ENCODE measurements at places on chromosomes 6 and 20.

- DNase-seq: no peak
Observed at GRCh38 chr6:282867-283416, 9.3 kb upstream of the DUSP22 start.

GRCh38 chr6:3857468-3858456, 8.6 kb downstream of the FAM50B start:
- no peak for DNase-seq

DNA sequence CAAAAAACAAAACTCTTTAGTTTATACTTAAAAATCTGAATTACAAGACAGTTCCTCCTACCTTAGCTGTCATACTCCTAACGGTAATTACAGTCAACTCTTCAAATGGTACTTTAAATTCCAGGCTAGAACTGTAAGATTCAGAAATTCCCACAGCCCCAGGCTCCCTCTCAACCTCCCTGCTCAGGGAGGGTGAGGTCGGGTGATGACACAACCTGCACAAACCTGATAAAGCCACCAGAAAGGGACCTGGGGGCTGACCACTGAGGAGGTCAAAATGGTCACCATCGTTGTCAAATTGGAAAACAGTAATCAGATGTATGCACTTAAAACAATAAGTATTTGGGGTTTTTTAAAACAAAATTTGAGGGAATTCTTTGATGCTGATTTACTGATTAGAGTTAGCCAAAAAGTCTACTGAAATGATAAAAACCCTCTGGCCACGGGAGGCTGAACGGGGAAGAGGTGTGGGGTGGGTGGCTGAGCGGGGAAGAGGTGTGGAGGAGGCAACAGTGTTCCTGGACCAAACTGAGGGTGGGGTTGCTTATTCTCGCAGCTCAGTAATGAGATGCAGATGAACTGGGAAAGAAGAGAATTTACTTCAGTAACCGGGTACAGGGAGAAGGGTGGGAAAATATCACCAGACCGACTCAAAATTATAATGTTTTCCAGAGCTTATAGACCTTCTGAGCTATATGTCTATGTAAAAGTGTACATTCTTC, 52.4 kb downstream of the SLC22A1 start:
- no peak for DNase-seq

GRCh38 chr6:150617496-150618460, 18.1 kb downstream of the PLEKHG1 start:
- no peak for DNase-seq

DNA sequence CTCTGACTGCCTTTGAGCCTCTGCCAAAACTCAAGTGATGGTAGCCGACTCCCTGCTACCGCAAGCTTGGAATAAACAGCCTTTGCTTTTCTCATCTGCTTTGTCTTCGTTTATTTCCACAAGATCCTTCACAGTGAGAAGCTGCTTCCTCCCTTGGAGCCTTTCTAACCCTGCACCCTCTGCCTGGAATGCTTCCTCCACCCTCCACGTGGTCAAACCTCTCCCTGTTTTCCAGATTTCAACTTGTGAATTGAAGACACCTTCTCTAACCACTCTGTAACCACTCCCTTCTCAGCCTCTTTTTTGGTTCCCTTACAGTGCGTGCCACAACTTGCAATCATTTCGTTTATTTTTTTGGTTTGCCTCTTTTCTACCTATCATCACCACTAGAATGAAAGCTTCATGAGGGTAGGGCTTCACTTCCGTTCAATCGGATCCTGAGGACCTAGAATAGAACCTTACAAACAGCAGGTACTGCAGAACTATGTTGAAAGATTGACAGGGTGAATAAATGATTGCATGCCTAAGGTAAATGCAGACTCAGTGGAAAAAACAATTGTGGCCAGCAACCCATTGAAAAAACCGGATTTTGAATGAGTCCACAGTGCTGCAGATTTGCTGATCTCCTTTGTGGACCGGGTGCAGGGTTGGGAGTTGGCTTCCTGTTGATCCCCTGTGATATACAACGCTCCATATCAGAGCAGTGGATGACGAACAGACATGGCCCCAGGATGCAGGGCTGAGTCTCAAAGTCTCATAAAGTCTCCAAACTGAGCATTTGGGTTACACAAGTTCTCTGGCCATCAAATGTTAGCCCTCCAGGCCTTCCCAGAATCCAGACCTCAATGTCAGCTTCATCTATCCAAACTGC, 51.0 kb upstream of the HIVEP1 start:
- DNase-seq: no peak

DNA sequence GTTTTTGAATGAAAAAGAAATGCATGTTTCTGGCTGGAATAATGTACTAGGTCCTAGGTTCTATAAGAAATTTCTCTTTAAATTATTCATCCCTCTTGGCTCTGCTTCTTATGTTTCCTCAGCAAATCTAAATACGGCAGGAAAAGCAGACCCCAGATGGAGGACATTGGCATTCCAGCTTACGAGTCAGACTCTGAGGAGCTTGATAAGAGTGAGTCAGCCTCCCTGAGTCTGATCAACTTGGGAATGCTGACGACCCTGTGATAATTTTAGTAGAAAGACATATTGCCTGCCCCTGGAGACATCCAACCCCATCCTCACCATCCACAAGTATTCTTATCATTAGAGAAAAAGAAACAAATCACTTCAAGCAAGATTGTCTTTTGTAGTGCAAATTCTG, 509.7 kb upstream of the MARCKS start:
- DNase-seq: no peak

DNA sequence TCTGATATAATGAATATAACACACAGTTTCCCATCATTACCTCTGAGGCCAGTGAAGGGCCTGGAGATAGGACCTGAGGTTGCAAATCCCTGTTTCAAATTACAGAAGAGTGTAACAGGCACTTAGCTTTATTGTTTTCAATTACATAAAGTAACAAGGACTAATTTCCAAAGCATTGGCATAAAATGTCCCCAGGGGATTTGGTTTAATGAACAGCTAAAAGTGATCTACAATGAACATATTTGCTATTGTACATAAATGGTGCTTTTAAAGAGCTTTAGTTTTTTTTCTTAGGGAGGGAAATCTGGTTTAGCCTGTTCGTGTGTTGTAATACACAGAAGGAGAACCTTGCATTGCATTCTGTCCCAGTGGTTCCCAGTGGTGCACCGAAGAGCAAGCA, 54.4 kb downstream of the HMGN3 start:
- DNase-seq: no peak

DNA sequence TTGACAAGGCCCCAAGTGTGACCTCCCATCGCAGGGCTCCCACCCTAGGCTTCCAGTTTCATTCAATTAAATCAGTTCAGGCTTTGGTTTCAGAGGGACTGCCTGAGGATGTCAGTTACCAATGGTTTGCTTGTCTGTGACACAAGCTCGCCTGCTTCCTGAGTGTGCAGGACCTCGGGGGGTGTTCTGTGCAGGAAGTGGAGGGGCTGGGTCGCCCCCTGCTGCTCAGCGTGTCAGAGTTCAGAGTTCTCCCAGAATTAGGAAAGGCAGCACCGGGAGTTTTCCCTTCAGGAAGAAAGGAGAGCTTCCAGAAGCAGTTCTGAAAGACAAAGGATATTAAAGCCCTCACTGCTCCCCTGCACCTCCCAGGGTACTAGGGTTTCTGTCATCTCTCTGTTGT, 50.8 kb upstream of the TGM3 start:
- no peak for DNase-seq

- no peak for DNase-seq
Observed at GRCh38 chr20:13586133-13586532, 52.6 kb downstream of the TASP1 start.

- DNase-seq: no peak
Observed at GRCh38 chr6:6193221-6193745, 127.2 kb downstream of the F13A1 start.

DNA sequence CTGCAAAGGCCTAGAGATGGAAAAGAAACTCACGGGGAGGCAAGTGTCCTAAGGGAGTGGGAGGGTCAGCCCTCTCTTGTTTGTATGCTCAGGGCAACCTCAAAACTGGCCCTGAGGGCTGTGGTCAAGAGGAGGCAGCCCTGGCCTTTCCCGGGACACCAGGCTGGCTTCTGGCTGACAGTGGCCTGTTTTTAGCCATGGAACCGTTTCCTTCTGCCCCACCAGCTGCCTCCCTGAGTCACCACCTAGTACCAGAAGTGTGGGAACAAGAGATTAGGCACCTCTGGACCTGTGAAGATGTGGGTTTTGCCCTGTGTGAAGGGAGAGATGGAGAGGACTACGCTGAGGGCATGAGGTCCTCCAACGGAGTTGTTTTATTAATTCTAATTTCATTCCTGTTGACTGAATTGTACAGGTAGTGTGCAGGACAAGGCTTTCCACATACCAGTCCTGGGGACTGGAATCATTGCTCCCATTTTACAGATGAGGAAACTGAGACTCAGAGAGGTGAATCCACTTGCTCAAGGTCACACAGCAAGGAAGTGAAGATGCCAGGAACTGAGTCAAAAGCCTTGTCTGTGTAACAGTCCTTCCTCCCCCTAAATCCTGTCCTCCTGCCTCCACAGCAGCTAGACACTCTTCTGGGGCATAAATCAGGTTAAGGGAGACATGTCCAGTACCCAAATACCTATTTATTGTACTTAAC, 5.5 kb downstream of the FOXS1 start:
- no peak for DNase-seq

DNA sequence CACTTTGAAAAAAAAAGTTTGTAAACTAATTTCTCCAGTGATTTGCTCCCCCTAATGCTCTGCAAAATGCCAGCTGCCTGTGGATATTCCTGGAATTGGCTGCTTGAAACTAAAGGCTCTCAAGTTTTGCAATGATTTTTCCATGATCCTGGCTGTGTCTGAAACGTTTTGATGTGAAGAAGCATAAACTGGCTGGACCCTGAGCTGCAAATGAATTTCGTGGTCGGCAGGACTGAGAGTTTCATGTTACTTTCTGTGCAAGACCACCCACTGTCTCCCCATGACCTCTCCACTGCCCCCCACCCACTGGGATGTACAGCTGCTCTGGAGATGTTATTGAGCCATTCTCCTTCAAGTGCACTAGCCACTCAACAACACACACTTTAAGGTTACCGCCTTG, 171.3 kb upstream of the SSTR4 start:
- DNase-seq: no peak

DNA sequence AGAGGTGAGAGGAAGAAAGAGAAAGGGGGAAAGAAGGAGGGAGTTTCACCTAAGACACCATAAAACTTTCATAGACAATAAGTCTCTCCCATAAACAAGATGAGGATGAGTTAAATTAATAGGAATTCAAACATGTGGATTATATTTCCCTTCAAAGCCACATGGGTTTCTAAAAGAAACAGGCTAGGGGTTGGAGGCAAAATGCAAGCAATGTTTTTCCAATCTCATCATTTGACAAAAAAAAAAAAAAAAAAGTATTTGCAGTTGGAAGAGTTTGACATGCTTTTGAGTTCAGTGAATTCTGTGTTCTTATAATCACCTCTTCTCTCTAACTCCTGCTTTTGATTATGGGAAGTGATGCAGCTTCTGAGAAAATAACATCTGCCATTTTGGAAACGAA, 286.5 kb upstream of the PRND start:
- DNase-seq: no peak

GRCh38 chr20:40397467-40397866, 291.6 kb downstream of the MAFB start:
- DNase-seq: no peak

- no peak for DNase-seq
Observed at GRCh38 chr6:108363113-108363512, 68.3 kb downstream of the AFG1L start.

DNA sequence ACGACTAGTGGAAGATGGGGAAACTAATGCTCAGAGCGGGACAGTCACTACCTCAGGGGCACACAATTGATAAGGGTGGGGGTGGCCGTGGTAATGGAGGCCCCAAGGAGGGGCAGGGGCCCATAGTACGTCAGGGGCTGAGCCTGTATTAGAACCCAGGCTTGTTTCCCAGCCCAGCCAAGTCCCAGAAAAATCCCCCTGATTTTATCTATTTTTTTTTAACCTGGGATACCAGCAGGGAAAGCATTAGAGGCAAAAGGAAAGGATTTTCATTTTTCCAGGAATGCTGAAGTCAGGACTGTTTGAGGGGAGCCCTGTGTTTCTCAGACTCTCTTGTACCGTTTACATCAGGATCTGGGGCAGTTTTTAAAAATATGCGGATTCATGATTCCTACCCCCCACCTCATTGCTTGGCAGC, 382 bp downstream of the MYH7B start:
- DNase-seq: peak; percentile 60

DNA sequence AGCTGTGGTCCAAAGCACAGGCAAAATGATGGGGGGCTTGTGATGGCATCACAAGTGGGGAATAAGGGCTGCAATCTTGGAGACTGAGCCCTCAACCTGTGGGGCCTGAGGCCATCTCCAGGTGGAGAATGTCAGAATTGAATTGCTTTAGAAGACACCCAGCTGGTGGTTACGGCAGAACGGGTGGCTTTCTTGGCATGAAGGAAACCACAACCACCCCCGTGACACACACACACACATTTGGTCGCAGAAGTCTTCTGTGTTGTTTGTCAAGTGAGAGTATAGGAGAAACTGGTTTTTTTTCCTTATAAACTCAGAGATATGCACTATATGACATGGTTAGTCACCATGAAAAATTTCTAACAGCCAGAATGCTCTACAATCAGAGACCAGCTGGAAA, 139.5 kb upstream of the CDH4 start:
- DNase-seq: no peak

DNA sequence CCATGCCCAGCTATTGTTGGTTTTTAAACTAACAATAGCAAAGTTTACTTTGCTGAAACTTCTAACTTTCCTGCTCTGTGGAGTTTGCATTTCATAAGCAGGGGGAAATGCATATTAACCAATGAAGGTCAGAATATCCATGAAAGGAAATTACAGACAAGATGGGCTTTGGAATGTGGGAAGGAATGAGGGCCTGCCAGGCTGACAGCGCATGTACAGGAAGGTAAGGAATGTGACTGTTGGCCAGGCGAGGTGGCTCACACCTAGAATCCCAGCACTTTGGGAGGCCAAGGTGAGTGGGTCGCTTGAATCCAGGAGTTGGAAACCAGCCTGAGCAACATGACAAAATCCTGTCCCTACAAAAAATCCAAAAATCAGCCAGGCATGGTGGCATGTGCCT, 49.6 kb downstream of the CDK5RAP1 start:
- DNase-seq: no peak

- no peak for DNase-seq
Observed at GRCh38 chr20:64177384-64177783, 13.1 kb downstream of the MYT1 start.

DNA sequence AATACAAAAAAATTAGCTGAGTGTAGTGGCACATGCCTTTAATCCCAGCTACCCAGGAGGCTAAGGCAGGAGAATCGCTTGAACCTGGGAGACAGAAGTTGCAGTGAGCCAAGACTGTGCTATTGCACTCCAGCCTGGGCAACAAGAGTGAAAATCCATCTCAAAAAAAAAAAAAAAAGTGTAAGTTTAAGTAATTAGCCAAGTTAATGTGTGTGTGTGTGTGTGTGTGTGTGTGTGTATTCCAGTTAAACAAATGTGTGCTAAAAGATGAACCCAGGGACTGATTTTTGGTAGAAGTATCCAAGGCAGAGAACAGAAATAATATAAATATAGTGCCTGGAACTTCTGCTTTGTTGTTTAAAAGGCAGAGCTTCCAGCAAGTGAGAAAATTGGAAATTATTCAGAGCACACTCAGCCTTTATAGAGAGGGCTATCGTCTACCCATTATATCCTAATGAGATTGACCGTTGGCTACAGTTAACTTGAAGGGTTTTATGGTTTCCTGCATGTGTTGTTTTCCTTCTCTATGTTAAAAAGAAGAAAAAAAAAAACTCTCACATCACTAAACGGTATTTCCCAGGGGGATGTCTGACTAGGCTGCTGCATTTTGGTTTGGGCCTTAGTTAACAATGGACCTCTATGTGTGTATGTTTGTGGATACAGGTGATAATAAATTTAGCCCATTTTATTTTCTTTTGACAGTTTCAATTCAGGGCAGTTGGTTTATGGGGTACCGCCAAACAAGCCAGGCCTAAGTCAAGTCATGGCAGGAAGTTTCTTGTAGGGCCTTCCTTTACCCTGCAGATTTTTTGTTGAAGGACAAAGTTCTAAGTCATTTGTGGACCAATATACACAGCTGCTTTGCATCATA, 9.8 kb downstream of the SOX4 start:
- DNase-seq: no peak
